Naive thymus-derived CD4-positive, alpha-beta T cell (primary cell): ENCODE measurements at places on chromosomes 1 and 21. TPM values are rescaled to one million over a fixed set of nuclear protein-coding genes. Genes with fewer than 3 reads are reported as not detected.

DNA sequence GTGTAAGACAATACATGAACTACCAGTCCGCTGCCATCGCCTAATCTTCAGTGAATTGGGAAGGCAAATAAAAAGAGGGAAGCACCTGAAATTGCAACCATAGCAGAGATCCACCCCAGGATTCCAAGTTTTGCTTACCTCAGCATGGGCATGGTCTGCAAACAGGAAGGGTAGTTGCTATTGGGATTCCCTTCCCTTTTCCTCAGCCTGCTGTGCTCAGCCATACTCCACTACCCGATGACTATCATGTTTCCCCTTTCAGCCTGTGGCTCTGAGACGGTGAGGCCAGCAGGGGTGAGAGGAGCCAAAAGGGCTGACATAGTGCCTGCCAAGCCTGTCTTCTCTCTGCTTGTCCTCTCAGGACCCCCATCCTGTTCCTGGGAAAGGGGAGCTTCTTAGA is 64.2 kb downstream of the GPR137B start:
- H3K36me3 ChIP-seq: no peaks in the 10 kb centered on the region
- H3K4me3 ChIP-seq: no peak overlapping the region
- no peaks in the 10 kb centered on the region for H3K27me3 ChIP-seq
- no peaks in the 10 kb centered on the region for H3K4me1 ChIP-seq
- H3K27ac ChIP-seq: no peak overlapping the region

Gene DYRK3
- 1.1 TPM for total RNA-seq

Gene OR2T29
- not detected for total RNA-seq

Gene TARS2
- total RNA-seq: 37.4 TPM

Gene HRNR
- total RNA-seq: not detected

GRCh38 chr1:104706631-104707147 is 957.0 kb downstream of the AMY1C start:
- no peak overlapping the region for H3K27ac ChIP-seq
- H3K4me1 ChIP-seq: no peaks in the 10 kb centered on the region
- no peak for DNase-seq
- no peak overlapping the region for H3K4me3 ChIP-seq
- H3K36me3 ChIP-seq: no peaks in the 10 kb centered on the region

GRCh38 chr1:176533020-176533419 is 70.0 kb downstream of the PAPPA2 start:
- no peak for DNase-seq
- no peaks in the 10 kb centered on the region for H3K36me3 ChIP-seq
- H3K27ac ChIP-seq: no peak overlapping the region
- no peak overlapping the region for H3K4me3 ChIP-seq

DNA sequence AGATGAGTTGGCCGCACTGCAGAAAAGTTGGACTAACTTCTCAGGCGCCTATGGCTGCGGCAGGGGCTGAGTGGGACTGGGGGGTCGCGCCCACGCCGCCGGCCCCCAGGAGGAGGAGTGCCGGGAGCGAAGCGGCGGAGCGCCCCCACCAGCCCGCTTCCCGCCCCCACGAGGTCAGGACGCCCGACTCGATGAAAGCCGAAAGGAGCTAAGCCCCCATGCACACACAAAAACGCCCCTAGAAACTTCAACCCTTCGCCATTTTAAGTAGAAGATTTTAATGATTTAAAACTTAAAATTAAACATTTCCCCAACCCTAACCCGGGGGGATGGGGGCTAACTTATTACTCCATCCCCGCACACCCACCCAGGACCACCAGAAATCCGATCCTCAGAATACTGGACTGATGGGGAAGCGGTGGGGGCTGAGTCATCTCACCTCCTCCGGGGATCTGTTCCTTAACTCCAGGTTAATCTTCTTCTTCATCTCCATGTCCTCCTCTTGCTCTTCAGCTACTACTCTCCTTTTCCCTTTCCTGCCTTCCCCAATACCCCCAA is 539 bp downstream of the ANP32E start:
- DNase-seq: peak; percentile 29
- no peaks in the 10 kb centered on the region for H3K36me3 ChIP-seq
- H3K27ac ChIP-seq: peak overlapping the region; percentile 97
- no peaks in the 10 kb centered on the region for H3K4me1 ChIP-seq
- H3K4me3 ChIP-seq: peak overlapping the region; percentile 98
- no peaks in the 10 kb centered on the region for H3K27me3 ChIP-seq

GRCh38 chr1:180366371-180367068 is 135.9 kb downstream of the ACBD6 start:
- no peak overlapping the region for H3K27ac ChIP-seq
- no peak overlapping the region for H3K4me3 ChIP-seq
- no peaks in the 10 kb centered on the region for H3K4me1 ChIP-seq
- H3K27me3 ChIP-seq: no peaks in the 10 kb centered on the region

Gene S100A1
- not detected for total RNA-seq

Gene PROX1
- not detected for total RNA-seq

Gene SPRR2E
- total RNA-seq: not detected

Gene CATSPERE
- 1.9 TPM for total RNA-seq

- H3K27me3 ChIP-seq: no peaks in the 10 kb centered on the region
- no peaks in the 10 kb centered on the region for H3K36me3 ChIP-seq
- no peak overlapping the region for H3K27ac ChIP-seq
- DNase-seq: no peak
Observed at GRCh38 chr1:203173566-203173965, 2.1 kb downstream of the MYBPH start.

Gene SMCP
- total RNA-seq: not detected

Gene CELF3
- total RNA-seq: not detected

Gene SERINC2
- total RNA-seq: 2.7 TPM

- H3K27ac ChIP-seq: no peak overlapping the region
- no peaks in the 10 kb centered on the region for H3K27me3 ChIP-seq
- no peak for DNase-seq
- H3K4me3 ChIP-seq: no peak overlapping the region
- no peaks in the 10 kb centered on the region for H3K4me1 ChIP-seq
- no peaks in the 10 kb centered on the region for H3K36me3 ChIP-seq
Observed at GRCh38 chr1:217313096-217313495, 317.8 kb downstream of the GPATCH2 start.
